ENCODE measurements at places on chromosomes 4 and X.

DNA sequence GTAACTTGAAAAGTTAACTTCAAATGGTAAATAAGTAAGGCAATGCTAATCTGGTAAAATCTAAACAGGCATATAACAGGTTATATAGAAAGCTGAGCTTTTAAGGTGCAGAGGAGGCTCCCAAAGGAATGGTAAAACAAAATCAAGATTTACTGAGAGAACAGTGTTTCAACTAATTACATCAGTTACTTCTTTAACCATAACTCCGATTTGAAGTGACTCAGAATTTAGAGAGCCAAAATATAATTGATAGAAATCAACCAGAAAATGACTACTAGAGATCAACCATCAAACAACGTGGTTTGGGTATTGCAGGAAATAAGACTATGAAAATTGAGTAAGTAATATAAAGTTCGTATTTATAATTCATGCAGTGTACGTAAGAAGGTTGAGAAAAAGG lies 6.9 kb downstream of the G3BP2 start:
- no peak for DNase-seq

- no peak for DNase-seq
Observed at GRCh38 chr4:40672528-40673522, 43.2 kb upstream of the RBM47 start.

GRCh38 chrX:19867411-19867732 lies 20.0 kb downstream of the SH3KBP1 start:
- no peak for DNase-seq

GRCh38 chrX:22139822-22140221 lies 107.7 kb downstream of the PHEX start:
- no peak for DNase-seq
